Ureter (tissue), 1 donor: ENCODE measurements at places on chromosomes 2 and 18. TPM values are rescaled to one million over a fixed set of nuclear protein-coding genes. Genes with fewer than 3 reads are reported as not detected.

CELF4 gene
- not detected for total RNA-seq

TPO gene
- 4.2 TPM for total RNA-seq

DNA sequence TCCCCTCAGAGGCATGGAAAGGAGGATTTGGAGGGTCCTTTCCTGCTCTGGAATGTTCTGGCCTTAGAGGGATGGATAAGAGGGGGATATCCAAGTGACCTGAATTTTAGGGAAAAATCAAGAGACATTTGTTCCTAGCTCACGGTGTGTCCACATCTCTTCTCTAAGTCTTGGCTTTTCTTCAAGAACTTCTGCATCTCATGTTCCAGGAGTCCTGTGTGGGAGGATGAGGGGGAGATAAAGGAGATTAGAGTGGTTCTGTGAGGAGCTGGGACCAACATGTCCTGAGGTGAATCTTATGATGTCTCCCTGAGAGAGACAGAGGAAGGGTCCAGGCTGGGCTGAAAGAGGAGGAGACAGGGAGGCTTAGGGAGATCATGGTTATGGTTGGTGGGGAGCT is 11.7 kb downstream of the EMX1 start:
- no peak for DNase-seq

DNA sequence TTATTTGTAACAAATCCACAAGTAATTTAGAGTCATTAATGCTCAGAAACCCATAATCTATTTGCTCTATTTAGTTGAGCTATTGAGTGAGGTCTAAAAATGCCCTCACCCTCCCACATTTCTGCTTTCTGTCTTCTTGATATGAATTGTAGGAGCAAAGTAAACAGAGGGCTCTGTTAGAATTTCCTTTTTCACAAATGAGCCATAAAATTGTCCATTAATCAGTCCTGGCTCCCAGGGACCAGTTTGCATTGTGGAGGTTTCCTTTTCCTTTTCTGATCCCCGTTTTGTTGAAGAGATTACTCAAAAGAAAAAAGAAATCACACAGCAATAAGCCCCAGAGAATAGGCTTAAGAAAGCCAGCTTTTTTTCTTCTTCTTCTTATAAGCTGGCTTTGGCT is 476.7 kb downstream of the EPHA4 start:
- DNase-seq, result no peak

- DNase-seq, result no peak
Measured at GRCh38 chr2:121707344-121707919, 29.2 kb downstream of the NIFK start.

GRCh38 chr2:201999279-201999678 is 34.4 kb upstream of the FZD7 start:
- peak; percentile 60 for DNase-seq

DNA sequence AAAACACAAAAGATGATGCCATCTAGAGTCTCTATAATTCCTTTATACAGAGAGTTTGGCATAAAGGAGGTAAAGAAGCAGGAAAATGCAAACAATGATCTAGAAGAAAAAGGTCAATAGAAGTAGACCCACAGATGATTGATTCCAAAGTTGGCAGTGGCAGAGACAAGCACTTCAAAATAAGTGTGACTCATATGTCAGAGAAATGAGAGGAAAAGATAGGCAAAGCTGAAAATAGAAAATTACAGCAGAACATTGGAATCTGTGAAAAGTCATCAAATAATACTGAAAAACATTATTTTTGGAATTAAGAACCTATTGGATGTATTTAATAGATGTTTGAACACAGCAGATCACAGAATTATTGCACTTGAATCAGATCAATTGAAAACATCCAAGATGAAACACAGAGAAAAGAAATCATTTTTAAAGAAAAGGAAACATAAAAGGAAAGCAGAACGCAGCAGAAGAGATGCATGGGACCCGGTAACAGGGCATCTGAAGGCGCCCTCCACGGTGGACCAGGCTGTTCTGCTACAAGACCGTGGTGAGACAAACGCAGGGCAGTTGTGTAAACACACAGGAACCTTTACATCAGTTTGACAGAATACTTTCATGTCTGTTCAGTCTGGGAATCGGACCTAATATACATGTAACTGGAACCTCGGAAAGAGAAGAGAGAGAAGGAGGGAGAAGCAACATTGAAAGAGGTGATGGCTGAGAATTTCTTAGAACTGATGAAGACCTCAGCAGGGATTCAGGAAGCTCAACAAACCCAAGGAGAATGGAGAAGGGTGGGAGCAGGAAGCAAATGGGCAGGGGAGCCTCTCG is 74.6 kb upstream of the GPC1 start:
- DNase-seq, result no peak

DNA sequence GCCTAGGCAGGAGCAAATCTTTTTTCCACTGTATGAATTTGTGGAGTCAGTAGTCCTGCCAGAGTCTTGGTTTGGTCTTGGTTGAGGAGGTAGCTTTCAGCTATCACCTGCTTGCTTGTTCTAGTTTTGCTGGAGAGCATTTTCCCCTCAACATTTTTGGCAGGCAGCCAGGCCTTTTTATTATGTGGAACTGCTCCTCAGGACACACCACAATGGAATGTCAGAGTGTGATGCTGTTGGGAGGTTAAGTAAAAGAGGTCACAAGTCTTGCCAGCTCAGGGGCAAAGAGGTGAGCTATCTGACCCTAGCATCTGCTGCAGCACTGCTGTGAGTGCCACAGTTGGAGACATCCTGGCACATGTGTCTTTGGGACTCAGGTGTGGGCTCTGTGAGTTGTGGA is 258.0 kb downstream of the CNTNAP5 start:
- DNase-seq, result no peak

DNA sequence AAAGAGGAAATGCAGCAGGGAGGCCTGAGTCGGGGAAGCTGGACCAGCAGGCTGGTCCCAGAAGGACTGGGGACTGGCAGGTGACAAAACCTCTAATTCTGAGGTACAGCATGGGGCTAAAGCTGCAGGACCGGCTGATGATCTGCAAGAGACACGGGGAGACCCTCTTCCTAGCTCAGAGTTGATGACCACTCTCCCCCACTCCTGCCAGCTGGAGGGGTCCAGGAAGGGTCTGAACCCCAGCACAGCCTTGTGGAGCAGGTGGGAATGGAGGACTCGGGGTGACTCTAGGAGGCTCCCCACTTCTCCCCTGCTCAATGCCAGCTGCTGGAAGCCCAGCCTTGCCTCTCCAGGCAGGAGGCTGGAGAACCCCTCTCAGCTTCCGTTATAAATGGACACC is 67.7 kb downstream of the TWIST2 start:
- no peak for DNase-seq

- DNase-seq, result no peak
Measured at GRCh38 chr2:86779971-86780370, 10.7 kb downstream of the CD8A start.

CLEC4F gene
- 1.2 TPM for total RNA-seq

DNA sequence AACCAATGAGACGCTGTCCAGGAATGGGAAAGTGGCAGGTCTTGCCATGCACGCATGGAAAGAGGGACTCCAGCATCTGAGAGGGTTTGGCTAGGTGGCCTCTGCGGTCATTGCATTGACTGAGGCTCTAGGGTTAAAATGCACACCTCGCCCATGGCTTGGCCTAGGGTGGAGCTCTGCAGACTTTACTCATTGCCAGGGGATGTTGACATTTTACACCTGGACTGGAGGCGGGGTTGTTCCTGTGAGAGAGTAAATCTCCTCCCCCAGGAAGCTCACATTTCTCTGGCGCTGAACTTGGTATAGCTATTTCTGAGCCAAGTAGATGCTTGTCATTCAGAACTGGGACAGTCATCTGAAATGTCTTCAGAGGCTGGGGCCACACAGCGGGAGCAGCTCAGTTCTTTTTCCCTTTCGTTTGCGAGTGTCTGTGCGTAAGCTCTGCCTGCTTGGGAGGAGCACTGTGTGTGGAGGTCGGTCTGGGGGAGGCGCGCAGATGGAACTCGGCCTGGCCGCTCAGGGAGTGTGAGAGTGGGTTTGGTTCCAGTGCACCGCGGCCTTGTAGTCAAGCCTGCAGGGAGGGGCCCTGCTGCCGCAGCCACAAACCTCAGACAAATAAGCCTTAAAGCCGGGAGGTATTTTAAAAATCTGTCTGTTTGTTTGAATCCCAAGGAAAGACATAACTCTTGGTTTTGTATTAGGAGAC is 76.5 kb downstream of the LPIN1 start:
- no peak for DNase-seq

GRCh38 chr2:142750858-142751257 is 126.6 kb upstream of the KYNU start:
- no peak for DNase-seq

GRCh38 chr18:79682894-79683625 is 3.5 kb downstream of the CTDP1 start:
- DNase-seq, result no peak

PDE1A gene
- 9.7 TPM for total RNA-seq

DNA sequence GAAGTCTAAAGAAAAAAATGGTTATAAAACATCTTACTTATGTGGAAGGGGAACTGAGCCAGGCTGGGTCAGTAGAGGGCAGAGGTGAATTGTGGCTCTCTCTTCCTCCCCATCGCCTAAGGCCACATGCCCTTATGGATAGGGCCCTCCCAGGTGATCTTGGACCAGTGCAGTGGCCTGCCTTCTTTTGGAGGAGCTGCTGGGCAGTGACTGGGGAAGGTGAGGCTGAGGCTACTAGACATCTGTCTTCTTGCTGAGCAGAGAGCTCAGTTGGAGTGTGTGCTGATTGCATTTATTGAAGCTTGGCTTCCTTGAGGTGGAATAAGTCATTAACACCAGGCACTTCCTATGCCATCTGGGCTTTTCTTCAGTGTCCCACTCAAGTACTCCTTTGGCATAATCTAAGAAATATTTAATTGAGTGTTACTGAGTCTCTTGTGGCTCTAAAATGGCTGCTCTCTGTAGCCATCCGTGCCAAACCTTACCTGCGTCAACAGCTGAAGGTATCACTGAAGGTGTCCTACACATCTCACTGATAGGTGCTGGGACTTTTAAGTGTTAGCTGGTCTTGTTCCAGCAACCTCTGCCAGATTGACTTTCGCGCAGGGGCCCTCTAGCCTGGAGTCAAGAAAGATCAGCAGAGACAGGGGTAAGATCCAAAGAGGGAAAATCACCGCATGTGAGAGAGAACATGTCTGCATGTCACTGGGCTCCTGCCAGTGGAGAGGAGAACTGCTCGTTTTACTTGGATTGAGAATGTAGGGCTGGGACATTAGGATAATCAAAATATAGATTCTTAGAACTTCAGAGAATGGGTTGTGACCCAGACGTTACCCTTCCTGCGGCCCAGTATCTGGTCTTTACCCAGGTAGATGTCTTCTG is 256.1 kb downstream of the LTBP1 start:
- no peak for DNase-seq

- no peak for DNase-seq
Measured at GRCh38 chr18:4672162-4672561, 217.1 kb upstream of the DLGAP1 start.

TMEM182 gene
- total RNA-seq, result 12.8 TPM

DNA sequence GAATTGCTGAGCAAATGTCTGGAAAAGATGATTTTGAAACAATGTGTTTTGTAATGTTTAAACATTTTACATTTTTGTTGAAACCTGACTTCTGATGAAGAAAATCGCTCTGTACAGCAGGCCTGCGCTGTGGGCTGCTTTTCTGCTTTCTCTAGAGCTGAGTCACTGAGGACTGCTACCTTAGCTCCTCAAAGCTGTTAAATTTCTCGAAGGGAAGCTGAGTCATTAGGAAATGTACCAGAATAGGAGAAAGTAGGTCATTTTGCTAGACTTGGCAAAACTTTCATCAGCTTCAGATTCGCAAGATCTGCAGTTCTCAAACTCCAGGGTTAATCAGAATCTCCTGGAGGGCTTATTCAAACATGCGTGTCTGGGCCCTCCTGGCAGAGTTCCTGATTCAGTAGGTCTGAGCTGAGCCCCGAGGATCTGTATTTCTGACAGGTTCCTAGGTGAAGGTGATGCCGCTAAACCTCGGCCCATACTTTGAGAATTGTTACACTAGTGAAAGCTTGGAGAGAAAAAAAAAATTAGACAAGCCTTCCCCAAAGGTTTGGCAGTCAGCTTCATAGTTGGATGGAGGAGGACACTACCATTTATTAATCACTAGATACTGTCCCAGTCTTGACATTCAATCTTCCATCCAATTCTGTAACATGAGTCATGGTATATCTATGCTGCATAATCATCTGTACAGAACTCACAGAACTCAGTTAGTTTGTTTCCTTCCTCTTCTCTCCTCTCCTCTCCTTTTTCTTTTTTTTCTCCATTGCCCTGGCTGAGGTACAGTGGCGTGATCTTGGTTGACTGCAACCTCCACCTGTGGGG is 297.6 kb downstream of the PARD3B start:
- no peak for DNase-seq

GRCh38 chr2:235910067-235910466 is 258.1 kb downstream of the GBX2 start:
- no peak for DNase-seq

GRCh38 chr2:3755277-3755676 is 51.9 kb downstream of the DCDC2C start:
- no peak for DNase-seq

MOGAT1 gene
- not detected for total RNA-seq

DNA sequence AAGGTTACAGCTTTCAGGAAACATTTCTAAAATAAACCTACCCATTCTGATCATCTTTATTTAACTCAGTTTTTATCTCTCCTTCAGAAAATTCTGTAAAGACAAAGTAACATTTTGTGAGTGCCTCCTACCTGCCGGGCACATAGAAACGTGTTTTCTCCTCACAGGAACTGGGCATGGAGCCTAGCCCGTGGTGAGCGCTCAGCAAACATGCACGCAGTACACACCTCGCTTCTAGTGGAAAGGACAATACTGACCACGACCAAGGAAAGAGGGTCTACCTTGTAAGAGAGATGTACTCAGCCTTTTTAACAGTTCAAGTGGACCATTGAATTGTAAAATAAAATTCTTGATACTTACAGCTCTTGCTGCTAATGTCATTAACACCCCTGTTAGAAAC is 24.8 kb upstream of the KIDINS220 start:
- DNase-seq, result no peak

HJURP gene
- 0.31 TPM for total RNA-seq

GRCh38 chr2:17166506-17166905 is 351.7 kb downstream of the RAD51AP2 start:
- DNase-seq, result no peak

GRCh38 chr2:23351388-23352141 is 33.4 kb upstream of the KLHL29 start:
- peak; percentile 87 for DNase-seq

DNA sequence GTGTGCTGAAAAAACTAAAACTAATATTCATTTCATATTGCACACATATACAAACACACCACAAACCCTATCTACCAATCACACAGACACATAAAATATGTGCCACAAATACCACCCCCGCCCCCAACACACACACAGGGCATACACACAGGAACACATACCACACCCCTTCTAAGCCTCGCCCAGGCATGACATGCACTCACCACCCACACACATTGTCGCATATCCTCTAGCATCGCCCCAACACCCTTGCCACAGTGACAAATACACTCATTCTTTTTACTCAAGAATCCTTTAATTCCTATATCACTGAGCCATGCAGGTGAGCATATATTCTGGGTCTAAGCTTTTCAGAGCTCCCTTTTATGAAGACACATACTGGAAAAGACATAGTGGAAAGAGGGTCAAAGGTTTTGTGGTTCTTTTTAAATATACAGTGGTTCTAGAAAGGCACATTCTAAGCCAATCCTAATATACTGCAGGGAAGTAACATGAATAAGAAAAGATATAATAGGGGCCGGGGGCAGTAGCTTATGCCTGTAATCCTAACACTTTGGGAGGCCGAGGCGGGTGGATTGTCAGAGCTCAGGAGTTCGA is 24.5 kb upstream of the LCLAT1 start:
- no peak for DNase-seq

ANTXR1 gene
- 87.8 TPM for total RNA-seq
